ENCODE measurements at places on chromosomes 7 and 10. TPM values are rescaled to one million over a fixed set of nuclear protein-coding genes. Genes with fewer than 3 reads are reported as not detected.

The PLAU gene
- 4.2 TPM for total RNA-seq

The C10orf62 gene
- total RNA-seq: 0.32 TPM

The NPFFR1 gene
- not detected for total RNA-seq

The MAT1A gene
- not detected for total RNA-seq

The NRG3 gene
- 0.16 TPM for total RNA-seq

The HYAL4 gene
- total RNA-seq: 0.15 TPM

The LGI1 gene
- 0.15 TPM for total RNA-seq

The TCF7L2 gene
- 33.1 TPM for total RNA-seq

The DYNC1I1 gene
- total RNA-seq: 5.7 TPM

The LIPK gene
- total RNA-seq: not detected

The RBP4 gene
- total RNA-seq: 813 TPM

The NRBF2 gene
- 28.5 TPM for total RNA-seq

The BCL7B gene
- 93.0 TPM for total RNA-seq

The TAS2R41 gene
- total RNA-seq: 1.3 TPM
